Psoas muscle (tissue), 8 donors: ENCODE measurements at places on chromosomes 5 and 9. TPM values are rescaled to one million over a fixed set of nuclear protein-coding genes. Genes with fewer than 3 reads are reported as not detected.

Gene PCDHB8
- polyA plus RNA-seq = 0.26 TPM

DNA sequence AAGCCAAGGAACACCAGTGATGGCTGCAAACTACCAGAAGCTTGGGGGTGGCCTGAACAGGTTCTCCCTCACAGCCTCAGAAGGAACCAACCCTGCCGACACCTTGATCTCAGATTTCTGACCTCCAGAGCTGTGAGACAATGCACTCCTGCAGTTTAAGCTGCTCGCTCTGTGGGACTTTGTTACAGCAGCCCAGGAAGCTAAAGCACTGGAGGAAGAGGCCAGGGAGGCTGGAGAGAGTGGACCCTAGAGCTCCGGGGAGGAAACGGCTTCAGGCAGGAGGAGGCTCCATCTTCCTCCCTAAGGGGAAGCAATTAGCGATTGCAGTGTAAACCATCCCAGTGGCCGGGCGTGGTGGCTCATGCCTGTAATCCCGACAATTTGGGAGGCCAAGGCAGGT lies 25.1 kb downstream of the BARX1 start:
- no peak for DNase-seq

DNA sequence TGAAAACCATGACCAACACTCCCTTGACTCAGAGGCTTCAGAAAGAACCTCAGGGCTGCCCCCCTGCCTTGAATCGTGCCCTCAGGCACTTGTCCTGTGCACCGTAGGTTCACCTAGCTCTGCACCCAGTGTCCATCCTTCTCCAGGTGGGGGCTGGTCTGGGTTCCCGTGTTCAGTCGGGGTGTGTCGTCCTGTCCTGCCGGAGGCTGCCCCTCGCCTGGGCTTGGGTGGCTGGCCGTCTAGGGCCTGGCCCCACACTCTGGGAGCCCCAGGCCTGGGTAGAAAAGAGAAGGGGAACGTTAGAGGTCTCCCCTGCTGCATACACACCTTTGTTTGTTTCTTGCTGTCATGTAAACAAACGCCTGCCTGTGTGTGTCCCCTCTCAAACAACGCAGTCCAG lies 29.3 kb downstream of the CATSPER3 start:
- no peak for DNase-seq

Gene CATSPER3
- polyA plus RNA-seq = 1.8 TPM

DNA sequence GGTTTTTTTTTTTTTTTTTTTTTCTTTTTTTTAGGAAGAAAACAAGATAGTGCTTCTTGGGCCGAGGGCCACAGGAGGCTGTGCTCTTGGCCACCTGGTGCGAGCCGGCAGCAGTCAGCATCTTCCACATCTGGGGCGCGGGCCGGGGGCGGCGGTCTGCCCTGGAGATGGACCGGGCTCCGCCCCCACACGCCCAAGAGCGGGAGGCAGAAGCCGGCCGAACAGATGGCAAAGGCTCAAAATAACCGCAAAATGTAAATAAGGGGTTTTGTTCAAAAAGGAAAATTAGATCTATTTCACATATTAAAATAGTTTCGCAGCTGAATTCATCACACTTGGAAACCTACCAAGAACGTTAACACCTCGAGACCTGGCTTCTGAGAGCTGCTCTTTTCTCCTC lies 51.5 kb upstream of the UBAC1 start:
- DNase-seq = peak; percentile 26

GRCh38 chr9:121360601-121361374 lies 9.3 kb downstream of the STOM start:
- DNase-seq = no peak

Gene STX17
- polyA plus RNA-seq = 19.4 TPM

DNA sequence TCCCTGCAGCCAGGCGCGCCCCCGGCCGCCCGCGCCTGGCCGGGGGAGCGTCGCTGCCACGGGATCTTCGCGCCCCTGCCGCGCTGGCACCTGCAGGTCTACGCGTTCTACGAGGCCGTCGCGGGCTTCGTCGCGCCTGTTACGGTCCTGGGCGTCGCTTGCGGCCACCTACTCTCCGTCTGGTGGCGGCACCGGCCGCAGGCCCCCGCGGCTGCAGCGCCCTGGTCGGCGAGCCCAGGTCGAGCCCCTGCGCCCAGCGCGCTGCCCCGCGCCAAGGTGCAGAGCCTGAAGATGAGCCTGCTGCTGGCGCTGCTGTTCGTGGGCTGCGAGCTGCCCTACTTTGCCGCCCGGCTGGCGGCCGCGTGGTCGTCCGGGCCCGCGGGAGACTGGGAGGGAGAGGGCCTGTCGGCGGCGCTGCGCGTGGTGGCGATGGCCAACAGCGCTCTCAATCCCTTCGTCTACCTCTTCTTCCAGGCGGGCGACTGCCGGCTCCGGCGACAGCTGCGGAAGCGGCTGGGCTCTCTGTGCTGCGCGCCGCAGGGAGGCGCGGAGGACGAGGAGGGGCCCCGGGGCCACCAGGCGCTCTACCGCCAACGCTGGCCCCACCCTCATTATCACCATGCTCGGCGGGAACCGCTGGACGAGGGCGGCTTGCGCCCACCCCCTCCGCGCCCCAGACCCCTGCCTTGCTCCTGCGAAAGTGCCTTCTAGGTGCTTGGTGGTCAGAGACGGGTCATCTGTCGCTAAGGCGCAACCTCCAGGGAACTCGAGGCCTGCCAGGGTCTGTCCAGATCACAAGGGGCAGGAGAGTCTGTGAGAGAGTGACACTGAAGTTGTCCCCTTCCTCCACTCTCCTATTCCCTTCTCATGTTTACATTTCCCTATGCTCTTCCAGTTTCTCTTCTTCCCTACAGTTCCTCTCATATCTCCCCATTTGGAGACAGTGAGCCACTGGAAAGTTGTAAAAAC lies 1.3 kb downstream of the GPR150 start:
- DNase-seq = peak; percentile 32

Gene BTNL8
- polyA plus RNA-seq = not detected

- no peak for DNase-seq
Measured at GRCh38 chr5:172713809-172714490, 57.0 kb downstream of the DUSP1 start.

- DNase-seq = no peak
Measured at GRCh38 chr9:109020581-109021511, 7.5 kb upstream of the CTNNAL1 start.

DNA sequence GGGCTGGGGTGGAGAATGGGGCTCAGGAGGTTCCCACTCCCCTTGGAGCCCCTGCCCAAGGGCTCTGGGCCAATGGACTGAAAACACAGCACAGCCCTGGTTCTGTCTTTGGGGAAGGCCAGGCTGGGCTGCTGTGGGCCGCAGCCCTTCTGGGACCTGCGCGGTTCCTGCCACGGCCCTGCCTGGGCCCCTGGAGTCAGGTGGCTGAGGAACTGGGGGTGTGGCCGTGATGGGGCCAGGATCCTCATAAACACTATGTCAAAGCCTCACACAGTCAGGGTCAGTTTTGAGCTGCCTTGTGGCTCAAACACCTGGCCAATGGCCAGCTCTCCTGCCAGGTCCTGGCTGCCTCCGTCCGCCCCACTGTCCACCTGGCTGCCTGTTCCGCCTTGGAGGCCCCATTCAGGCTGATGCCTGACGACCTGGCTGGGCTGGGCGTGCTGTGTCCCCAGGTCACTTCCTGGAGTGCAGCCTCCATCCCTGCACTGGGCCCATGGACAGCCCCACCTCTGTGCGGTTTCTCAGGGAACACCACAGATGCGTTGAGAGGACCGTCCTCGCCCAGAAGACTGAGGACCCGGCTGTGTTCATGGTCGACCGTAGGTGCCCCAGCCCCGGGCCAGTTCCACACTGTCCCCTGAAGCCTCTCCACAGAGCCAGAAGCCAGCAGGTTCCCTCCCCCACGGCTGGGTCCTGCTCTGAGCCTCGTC lies 27.5 kb downstream of the PAEP start:
- no peak for DNase-seq

GRCh38 chr5:62506659-62507460 lies 71.8 kb upstream of the LRRC70 start:
- DNase-seq = no peak

Gene PLPP7
- 90.5 TPM for polyA plus RNA-seq

DNA sequence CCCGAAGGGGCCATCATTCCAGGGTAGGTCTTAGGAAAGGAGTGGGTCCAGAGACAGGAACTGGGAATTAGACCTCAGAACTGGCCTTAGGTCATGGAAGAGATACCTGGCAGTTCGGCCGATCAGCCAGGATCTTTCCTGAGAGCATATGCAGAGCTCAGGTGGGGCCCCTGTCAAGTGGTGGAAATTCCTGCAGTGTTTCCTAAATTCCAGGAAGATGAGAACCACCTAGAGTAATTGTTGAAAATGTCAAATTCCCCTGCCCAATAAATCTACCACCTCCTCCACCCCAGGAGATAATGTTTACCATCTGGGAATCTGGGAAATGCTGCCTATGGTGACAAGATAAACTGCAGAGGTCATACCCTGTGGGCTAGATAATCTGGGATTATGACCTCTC lies 14.6 kb downstream of the TMEM171 start:
- DNase-seq = no peak

GRCh38 chr5:29963956-29964355 lies 1229.5 kb upstream of the CDH6 start:
- DNase-seq = no peak
